ENCODE measurements at places on chromosomes 5 and 9.

GRCh38 chr5:143174714-143175398, 228.6 kb downstream of the NR3C1 start:
- no peak for DNase-seq

- no peak for DNase-seq
Observed at GRCh38 chr9:87612536-87612935, 113.4 kb upstream of the CTSL start.

GRCh38 chr9:2024888-2025782, 10.0 kb downstream of the SMARCA2 start:
- DNase-seq, result no peak

DNA sequence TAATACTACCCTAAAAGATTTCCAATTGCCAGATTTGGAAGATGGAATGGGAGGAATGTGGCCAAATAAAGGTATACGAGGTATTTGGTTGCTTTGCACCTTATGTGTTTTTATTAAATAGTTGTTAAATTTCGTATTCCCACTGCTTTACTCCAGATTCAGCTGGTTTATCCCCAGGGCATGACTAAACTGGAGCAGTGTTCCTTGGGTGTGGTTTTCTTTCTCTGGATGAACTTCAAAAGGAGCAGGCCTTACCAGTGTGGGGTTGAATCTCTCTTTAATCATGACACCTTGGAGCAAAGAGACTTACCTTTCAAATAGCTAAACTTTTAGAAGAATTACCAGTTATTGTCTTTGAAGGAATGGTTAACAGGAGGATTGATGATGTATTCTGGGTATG, 121.7 kb upstream of the BNC2 start:
- no peak for DNase-seq

DNA sequence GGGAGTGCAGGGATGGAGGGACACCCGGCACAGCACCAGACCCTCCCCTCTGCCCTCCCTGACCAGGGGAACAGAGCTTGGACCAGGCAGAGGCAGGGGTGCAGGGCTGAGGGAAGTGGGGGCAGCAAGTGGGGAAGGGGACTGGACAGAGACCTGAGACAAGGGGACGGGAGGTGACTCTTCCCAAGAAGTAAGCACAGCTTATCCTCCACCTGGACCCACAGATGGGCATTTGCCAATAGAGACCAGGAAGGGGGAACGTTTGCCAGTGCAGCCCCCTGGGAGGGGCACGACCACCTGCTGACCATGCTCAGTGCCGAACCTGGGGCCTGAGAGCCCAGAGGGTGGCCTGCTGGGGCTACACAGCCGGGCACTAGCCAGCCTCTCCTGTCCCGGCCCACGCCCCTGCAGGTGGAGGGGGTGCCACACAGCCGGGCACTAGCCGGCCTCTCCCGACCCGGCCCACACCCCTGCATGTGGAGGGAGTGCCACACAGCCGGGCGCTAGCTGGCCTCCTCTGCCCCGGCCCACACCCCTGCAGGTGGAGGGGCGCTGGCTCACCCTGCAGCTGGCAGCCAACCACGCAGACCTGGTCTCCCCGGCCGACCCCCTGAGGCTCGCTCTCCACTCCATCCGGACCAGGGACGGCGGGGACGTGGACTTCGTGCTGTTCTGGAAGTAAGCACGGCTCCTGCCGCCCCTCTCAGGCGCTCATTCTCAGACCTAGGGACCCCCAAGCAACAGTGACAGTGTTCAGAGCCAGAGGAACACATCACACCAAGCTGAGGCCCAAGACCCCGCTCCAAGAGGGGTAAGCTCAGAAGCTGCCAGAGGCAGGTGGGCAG, 24.3 kb downstream of the GLT6D1 start:
- DNase-seq, result no peak

GRCh38 chr9:136793086-136793946, 2.2 kb downstream of the TMEM141 start:
- DNase-seq, result no peak

GRCh38 chr9:8365029-8365428, 565.5 kb upstream of the DMAC1 start:
- no peak for DNase-seq

All from GOT3 (cell line).